ENCODE measurements at places on chromosomes 3 and 15. TPM values are rescaled to one million over a fixed set of nuclear protein-coding genes. Genes with fewer than 3 reads are reported as not detected.

- DNase-seq: no peak
Observed at GRCh38 chr3:56366641-56367162, 101.6 kb downstream of the ERC2 start.

GRCh38 chr3:42829083-42829627 is 19.9 kb downstream of the ACKR2 start:
- DNase-seq: no peak

DNA sequence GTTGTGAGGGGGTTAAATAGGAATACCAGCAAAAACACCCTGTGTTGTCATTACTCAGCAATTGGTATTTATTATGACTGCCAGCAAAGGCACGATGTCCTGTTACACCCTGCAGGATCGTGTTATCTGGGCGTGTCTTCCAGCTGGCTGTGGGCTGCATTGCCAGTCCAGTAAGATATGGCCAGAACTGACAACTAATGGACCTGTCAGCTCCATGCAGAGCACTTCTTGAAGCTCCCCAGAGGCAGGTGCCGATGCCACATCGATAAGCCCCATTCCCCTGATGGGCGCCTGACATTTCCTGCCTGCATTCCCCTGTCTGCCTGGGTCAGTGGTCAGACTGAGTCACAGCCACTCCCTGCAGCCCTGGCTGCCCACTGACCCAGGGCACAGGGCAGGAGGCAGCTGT is 79.7 kb upstream of the RASGRF1 start:
- DNase-seq: no peak

DNA sequence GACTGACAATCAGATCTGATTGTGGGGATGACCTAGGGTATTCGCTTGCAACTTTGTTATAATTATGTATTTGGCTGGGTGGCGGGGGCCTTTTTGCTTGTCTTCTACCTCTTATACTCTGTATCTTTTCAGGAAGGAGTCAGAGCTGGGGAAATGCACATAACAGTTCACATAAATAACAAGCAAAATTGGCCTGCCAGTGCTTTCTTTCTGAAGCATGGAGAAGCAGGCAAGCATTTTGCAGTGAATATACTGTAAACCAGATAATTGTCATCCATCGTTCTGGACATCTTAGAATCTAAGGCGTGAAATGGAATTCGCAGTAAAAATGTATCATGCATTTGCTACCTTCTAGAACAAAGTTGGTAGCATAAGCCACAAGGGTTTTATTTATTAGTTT is 227.6 kb downstream of the CLSTN2 start:
- no peak for DNase-seq

Gene KNL1
- 5.0 TPM for total RNA-seq
